ENCODE measurements at places on chromosomes 2 and 18. TPM values are rescaled to one million over a fixed set of nuclear protein-coding genes. Genes with fewer than 3 reads are reported as not detected.

DNA sequence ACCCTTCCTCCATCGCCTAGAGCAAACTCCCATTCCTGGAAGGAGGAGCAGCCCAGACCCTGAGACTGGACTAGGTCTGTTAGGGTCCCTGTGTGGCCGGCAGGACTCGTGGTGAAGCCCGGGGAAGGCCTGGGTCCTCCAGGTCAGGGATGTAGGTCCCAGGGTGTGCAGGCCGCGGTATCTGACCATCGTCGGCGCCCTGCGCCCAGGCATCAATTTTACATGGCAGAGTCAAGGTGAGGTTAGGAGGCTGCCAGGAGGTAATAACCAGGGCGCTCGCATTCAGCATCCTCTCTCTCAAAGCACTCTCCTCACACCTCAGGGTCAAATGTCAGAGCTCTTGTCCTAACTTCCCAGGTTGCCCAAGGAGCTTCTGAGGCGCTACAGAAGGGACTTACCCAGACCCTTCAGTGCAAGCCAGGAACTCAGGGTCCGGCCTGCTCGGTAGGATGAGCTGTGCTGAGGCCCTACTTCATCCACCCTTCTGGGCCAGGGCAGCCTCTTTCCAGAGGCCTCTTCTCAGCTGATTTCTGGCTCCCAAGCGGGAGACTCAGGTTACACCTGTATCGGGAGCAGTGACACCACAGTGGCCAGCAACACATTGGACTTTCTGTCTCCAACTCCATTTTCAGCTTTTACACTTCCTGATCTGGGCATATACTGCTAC is 628 bp downstream of the SH2D6 start:
- H3K27ac ChIP-seq: peak overlapping the region; percentile 93
- H3K4me1 ChIP-seq: peaks cover 6% of the 10 kb centered on the region
- no peaks in the 10 kb centered on the region for H3K36me3 ChIP-seq
- peak overlapping the region; percentile 74 for H3K4me3 ChIP-seq

AMER3 gene
- not detected for total RNA-seq

COL4A4 gene
- 20.5 TPM for total RNA-seq

DNA sequence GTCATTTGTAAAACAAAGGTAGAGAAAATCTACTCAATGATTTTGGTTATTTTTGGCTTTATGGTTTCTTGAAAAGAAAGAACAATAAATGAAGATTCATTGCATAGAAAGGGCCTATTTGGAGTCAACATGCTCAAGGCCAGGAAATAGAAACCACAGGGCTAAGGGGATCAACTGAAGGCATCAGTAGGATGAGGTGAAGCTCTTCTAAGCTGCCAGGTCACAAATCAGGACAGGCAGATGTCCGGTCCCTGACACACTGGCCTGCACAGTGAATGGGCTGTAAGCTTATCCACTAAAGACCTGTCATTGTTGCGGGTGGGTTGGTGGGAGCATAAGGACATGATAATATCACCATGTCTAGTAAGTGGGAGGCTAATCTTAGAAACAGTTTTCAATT is 31.6 kb upstream of the RNF138 start:
- no peaks in the 10 kb centered on the region for H3K4me1 ChIP-seq
- no peaks in the 10 kb centered on the region for H3K36me3 ChIP-seq
- H3K27me3 ChIP-seq: no peaks in the 10 kb centered on the region
- H3K4me3 ChIP-seq: no peak overlapping the region

GRCh38 chr2:36809069-36809445 is 112.5 kb downstream of the VIT start:
- no peaks in the 10 kb centered on the region for H3K27me3 ChIP-seq
- DNase-seq: no peak
- no peaks in the 10 kb centered on the region for H3K4me1 ChIP-seq
- no peaks in the 10 kb centered on the region for H3K36me3 ChIP-seq

DNA sequence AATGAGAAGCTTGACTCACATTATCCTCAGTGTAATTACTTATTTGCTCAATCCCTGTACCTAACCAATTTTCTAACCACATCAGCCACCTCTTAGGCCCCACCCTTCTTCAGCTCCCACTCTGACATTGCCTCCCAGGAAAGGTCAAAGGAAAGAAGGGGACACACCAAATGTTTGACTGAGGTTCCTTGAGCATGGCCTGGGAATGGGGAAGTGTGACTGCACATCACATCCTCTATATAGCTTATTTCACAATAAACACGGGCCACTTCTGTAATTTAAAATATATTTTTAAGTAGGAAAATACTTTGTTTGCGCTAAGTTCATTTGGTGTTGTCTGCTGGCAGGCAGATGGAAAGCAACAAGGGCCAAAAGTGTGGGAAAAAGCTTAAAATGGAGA is 3.0 kb upstream of the FIGLA start:
- no peak for DNase-seq
- H3K27me3 ChIP-seq: no peaks in the 10 kb centered on the region
- H3K27ac ChIP-seq: no peak overlapping the region
- H3K4me1 ChIP-seq: peaks cover 2% of the 10 kb centered on the region

GRCh38 chr2:28439127-28439526 is 46.5 kb downstream of the FOSL2 start:
- H3K27me3 ChIP-seq: no peaks in the 10 kb centered on the region
- no peak for DNase-seq
- no peak overlapping the region for H3K4me3 ChIP-seq
- H3K27ac ChIP-seq: no peak overlapping the region

- no peak for DNase-seq
- H3K27me3 ChIP-seq: no peaks in the 10 kb centered on the region
- no peaks in the 10 kb centered on the region for H3K4me1 ChIP-seq
- H3K36me3 ChIP-seq: no peaks in the 10 kb centered on the region
- H3K4me3 ChIP-seq: no peak overlapping the region
- no peak overlapping the region for H3K27ac ChIP-seq
Observed at GRCh38 chr2:219099329-219099728, 38.6 kb upstream of the IHH start.

DNA sequence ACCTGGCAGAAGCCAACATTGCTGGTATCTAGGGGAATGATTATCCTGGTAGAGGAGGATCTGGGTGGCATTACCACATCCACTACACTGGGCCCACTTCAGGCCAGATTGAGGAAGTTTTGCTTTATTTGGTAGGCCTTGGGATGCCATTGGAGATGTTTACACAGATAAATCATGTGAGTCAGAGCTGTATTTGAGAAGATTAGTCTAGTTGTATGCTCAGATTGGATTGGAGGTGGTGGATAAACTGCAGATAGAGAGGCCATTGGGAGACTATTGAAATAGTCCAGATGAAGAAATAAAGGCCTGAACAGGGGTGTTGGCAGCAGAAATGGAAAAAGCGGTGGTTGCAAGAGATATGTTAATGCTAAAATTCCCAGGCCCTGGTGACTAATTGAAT is 81.5 kb downstream of the EFEMP1 start:
- no peaks in the 10 kb centered on the region for H3K36me3 ChIP-seq
- no peak overlapping the region for H3K27ac ChIP-seq
- DNase-seq: no peak
- H3K4me1 ChIP-seq: no peaks in the 10 kb centered on the region

MFF gene
- 65.9 TPM for total RNA-seq

DNA sequence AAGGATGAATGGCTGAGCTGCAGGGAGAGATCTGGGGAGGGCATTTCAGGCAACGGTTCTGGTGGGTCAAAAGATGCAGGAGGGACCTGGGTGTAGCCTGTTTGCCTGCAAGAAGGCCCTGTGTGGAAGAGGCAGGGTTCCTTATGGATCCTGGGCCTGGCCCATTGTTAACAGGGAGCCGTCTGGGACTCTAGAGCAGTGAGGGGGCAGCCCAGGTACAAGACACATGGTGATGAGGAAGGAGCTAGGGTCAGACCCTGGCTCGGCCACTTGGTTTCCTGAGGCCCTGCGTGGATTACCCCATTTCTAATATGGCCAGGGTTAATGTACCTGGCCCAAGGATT is 124.9 kb downstream of the GLI2 start:
- H3K4me3 ChIP-seq: no peak overlapping the region
- no peaks in the 10 kb centered on the region for H3K4me1 ChIP-seq
- H3K27ac ChIP-seq: no peak overlapping the region
- DNase-seq: no peak
- H3K27me3 ChIP-seq: no peaks in the 10 kb centered on the region

CD226 gene
- total RNA-seq: 3.3 TPM

DNA sequence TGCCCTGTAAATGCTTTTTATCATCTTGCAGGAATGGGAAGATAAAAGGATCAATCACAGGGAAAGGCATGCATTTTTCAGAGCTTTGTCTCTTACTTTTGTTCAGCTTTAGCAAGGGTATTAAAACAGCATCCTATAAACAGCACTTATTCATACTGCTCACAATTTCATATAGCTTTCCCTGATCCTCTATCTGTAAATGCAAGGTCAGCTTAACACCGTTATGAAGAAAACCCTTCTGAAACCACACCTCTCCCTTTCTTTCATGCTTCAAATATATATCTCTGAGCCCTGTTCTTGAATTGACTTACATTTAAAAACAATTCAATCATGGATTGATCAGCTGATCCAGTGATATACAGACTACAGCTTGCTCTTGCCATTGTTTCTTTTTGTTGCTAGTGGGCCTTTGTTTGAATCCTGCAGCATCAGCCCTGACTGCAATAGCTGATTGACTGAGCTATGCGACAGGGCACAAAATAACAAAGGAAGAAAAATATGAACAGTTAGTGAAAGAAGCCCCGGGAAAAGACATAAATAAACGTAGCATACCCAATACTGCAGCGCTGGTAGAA is 795.5 kb upstream of the CDH2 start:
- no peak for DNase-seq
- H3K4me3 ChIP-seq: no peak overlapping the region
- H3K4me1 ChIP-seq: peaks cover 5% of the 10 kb centered on the region
- H3K27ac ChIP-seq: no peak overlapping the region
- H3K27me3 ChIP-seq: no peaks in the 10 kb centered on the region

DAW1 gene
- total RNA-seq: not detected

DNA sequence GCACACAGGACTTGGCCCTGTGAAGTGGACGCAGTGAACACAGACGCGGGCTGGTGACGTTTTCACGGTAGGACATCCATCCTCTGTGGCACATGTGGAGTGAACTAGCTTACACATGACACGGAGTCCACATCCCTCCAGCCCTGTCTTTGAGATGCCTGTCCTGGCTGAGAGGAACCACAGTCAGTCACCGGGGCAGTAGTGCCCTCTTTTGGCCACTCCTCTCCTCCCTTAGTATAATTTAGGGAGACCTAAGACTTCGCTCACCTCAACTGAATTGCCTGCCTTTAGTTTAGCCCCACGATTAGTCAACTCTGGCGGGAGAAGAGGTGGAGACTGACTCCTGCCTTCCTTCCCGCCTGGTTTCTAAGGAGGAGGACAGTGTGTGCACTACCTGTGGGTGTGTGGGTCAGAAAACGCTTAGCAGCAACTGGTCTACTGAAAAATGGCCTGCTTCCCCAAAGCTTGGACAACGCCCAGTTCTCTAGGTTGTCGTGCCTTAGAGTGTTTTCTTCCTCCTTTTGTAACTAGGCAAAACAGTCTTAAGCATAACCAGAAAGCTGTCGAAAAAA is 70.6 kb downstream of the MBP start:
- DNase-seq: no peak
- H3K27ac ChIP-seq: peak overlapping the region; percentile 42
- peaks cover 5% of the 10 kb centered on the region for H3K36me3 ChIP-seq
- H3K4me3 ChIP-seq: no peak overlapping the region
- peaks cover 12% of the 10 kb centered on the region for H3K4me1 ChIP-seq

- H3K27ac ChIP-seq: no peak overlapping the region
- H3K4me3 ChIP-seq: no peak overlapping the region
- no peaks in the 10 kb centered on the region for H3K27me3 ChIP-seq
- no peaks in the 10 kb centered on the region for H3K36me3 ChIP-seq
Observed at GRCh38 chr18:56825878-56826277, 174.7 kb downstream of the WDR7 start.

DNA sequence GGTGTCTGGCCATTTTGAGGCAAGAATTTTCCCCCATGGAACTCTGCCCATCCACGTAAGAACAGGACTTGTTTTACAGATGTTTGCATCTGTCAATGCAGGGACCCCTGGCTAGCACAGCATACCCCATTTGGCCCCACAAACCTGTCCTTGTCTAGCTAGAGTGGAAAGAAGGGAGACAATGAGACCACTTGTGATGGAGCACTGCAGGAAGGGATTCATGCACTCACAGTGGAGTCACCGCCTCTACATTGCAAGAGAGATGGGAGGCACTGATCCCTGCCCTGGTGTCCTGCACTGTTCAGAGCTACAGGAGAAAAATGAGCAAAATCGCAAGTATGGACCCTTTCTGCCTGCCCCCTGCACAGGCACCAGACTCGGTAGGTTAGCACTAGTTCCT is 32.5 kb downstream of the NPAS2 start:
- no peaks in the 10 kb centered on the region for H3K4me1 ChIP-seq
- H3K27me3 ChIP-seq: no peaks in the 10 kb centered on the region
- no peak for DNase-seq
- H3K36me3 ChIP-seq: no peaks in the 10 kb centered on the region
- no peak overlapping the region for H3K27ac ChIP-seq

SERPINB4 gene
- total RNA-seq: not detected

SLC8A1 gene
- total RNA-seq: 5.6 TPM

- H3K27ac ChIP-seq: no peak overlapping the region
- DNase-seq: peak; percentile 47
- H3K27me3 ChIP-seq: no peaks in the 10 kb centered on the region
- H3K4me1 ChIP-seq: no peaks in the 10 kb centered on the region
Observed at GRCh38 chr2:24825883-24826772, 32.9 kb downstream of the CENPO start.

GREB1 gene
- total RNA-seq: 5.9 TPM

POMC gene
- 18.6 TPM for total RNA-seq

DNA sequence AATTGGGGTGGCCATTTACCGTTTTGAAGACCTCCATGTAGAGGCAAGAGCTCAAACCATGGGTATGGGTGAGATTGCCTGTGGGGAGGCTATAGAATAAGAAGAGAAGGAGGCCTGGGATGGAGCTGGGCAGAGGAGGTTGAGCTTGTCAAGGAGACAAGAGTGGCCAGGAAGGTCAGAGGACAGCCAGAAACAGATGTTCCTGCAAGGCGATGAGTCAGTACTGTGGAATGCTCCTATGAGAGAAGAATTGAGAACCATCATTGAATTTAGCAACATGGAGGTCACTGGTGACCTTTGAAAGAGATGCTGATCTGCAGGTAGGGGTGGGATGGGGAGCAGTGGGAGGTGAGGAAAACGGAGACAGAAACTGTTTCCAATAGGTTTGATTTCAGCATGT is 3.5 kb downstream of the ACSL3 start:
- no peaks in the 10 kb centered on the region for H3K27me3 ChIP-seq
- no peak for DNase-seq
- H3K4me3 ChIP-seq: no peak overlapping the region
- H3K4me1 ChIP-seq: peaks cover 52% of the 10 kb centered on the region
